ENCODE measurements at places on chromosomes 6 and 20.

GRCh38 chr6:43898358-43899131, 128.5 kb downstream of the VEGFA start:
- DNase-seq: no peak

DNA sequence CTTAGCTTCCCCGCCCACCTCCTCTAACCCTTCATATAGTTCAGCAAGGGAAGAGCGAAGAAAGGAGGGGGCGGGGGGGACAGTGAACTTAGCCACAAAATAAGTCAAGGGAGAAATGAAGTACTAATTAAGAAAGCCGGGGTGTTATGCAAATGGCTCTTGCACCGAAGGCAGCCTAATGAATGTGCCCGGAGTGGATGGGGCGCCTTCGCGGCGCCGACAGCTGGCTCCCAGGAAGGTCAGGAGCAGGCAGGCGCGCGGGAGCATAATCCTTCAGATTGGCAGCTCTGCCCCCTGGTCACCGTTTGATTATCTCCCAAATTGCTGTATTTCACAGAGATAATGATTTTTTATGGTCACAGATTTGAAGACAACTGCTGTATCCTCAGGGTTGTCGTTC, 395.1 kb downstream of the TFAP2B start:
- DNase-seq: no peak

DNA sequence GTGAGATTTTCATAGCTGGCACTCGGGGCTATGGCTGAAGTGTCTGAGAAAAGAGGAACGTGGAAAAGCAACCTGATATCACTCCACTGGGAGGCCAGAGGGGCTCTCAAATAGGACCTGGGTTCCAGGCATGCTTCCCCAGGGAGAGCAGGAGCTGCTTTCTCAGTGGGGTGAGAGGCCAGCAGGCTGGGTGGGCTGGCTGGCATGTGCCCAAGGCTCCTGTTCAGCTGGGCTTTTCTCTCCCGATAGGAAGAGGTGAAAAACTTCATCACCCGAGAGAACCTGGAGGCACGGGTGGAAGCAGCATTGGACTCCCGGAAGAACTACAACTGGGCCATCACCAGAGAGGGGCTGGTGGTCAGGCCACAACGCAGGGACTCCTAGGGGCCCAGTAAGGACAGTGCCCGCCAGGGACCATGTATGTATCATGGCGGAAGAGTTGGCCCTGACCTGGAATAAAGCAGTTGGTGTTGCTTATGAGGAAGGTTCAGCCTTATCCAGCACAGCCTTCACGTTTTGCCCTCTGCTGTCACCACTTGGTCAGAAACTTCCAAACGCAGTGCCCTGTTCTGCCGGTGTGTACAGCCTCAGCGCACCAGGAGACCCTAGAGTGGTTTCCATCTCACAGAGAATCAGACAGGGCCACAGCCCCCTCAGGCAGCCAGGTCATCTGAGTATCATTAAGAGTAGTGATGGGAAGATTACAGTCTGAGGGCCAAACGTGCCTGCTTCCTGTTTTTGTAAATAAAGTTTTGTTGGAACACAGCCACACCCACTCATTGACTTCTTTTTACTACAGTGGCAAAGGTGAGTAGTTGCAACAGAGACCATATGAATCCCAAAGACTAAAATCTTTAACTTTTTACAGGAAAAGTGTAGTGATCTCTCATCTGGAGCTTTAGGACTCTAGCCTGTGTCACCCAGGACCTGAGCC, 1.9 kb downstream of the MRPS26 start:
- DNase-seq: no peak

GRCh38 chr20:29306390-29307072, 1950.9 kb upstream of the DEFB115 start:
- DNase-seq: no peak

- no peak for DNase-seq
These were observed 80.4 kb upstream of the SPTLC3 start for GRCh38 chr20:12928358-12928754.

GRCh38 chr6:25303254-25303653, 24.1 kb downstream of the CARMIL1 start:
- no peak for DNase-seq

DNA sequence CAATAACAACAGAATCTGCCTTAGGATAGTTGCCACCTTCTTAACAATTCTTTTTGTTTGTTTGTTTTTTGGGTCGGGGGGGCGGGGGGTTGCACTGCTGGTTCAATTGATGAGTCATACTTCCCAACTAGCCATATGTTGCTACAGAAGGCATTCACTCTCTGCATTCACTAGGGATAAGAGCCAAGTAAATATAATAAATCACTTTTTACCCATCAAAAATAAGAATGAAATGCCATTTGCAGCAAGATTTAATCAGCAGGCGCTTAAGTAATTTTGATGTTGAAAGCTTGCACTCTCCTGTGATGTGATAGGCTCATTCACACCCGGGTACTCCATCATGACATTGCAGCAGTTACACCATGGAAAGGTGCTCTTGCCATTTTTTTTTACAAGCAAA, 209.8 kb downstream of the HIVEP2 start:
- DNase-seq: no peak

DNA sequence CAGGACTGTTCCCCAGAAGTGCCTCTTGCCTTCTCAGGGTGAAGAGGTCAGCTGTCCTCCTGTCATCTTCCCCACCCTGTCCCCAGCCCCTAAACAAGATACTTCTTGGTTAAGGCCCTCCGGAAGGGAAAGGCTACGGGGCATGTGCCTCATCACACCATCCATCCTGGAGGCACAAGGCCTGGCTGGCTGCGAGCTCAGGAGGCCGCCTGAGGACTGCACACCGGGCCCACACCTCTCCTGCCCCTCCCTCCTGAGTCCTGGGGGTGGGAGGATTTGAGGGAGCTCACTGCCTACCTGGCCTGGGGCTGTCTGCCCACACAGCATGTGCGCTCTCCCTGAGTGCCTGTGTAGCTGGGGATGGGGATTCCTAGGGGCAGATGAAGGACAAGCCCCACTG, 9.8 kb downstream of the PI16 start:
- no peak for DNase-seq

GRCh38 chr6:157679605-157680580, 143.2 kb upstream of the SNX9 start:
- DNase-seq: no peak

- DNase-seq: no peak
These were observed 52.1 kb downstream of the PTPN1 start for GRCh38 chr20:50562262-50562701.

GRCh38 chr6:11983306-11983705, 28.8 kb upstream of the HIVEP1 start:
- no peak for DNase-seq

GRCh38 chr6:114452785-114453401, 110.1 kb upstream of the HS3ST5 start:
- no peak for DNase-seq
